ENCODE measurements at places on chromosomes 7 and 10. TPM values are rescaled to one million over a fixed set of nuclear protein-coding genes. Genes with fewer than 3 reads are reported as not detected.

The MNX1 gene
- 1.4 TPM for total RNA-seq

The CLEC2L gene
- total RNA-seq: not detected

The MEIG1 gene
- 1.2 TPM for total RNA-seq

The CPN1 gene
- total RNA-seq: not detected

Measured in lung (tissue), 17 donors.